ENCODE measurements at places on chromosomes 4 and X. TPM values are rescaled to one million over a fixed set of nuclear protein-coding genes. Genes with fewer than 3 reads are reported as not detected.

Gene GRIA3
- total RNA-seq, result not detected

Gene AFM
- total RNA-seq, result not detected

Gene SSX1
- total RNA-seq, result not detected

Gene PRKG2
- 2.8 TPM for total RNA-seq

Gene DIPK2B
- total RNA-seq, result not detected

Gene CXCL3
- total RNA-seq, result 15.3 TPM

Gene GPRASP2
- 5.7 TPM for total RNA-seq

Gene TSPAN6
- total RNA-seq, result 1.7 TPM

Gene PHKA1
- 0.41 TPM for total RNA-seq
